ENCODE measurements at places on chromosomes 1 and 21. TPM values are rescaled to one million over a fixed set of nuclear protein-coding genes. Genes with fewer than 3 reads are reported as not detected.

Gene TRIM67
- not detected for total RNA-seq

DNA sequence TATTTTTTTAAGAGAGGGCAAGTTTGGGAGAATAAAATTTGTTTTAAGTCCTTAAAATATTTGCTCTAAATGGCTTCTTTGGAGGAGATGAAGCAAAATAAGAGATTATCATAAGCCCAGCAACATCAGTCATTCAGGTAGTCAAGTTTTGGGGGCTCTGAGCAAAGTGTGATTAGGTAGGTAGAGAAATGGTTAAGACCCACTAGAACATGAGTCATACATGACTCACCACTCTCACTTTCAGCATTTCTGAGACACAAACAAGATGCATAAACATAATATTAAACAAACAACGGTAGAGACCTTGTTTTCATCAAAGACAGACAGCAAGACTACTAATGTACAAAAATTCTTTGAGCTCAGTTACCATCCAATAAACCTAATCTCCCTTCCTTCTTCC lies 272.2 kb downstream of the LMO4 start:
- H3K27me3 ChIP-seq = peaks cover 10% of the 10 kb centered on the region
- no peak overlapping the region for H3K27ac ChIP-seq
- no peaks in the 10 kb centered on the region for H3K36me3 ChIP-seq
- H3K4me3 ChIP-seq = no peak overlapping the region
- no peaks in the 10 kb centered on the region for H3K4me1 ChIP-seq
- DNase-seq = no peak

- H3K4me1 ChIP-seq = peaks cover 2% of the 10 kb centered on the region
- no peak overlapping the region for H3K4me3 ChIP-seq
- no peaks in the 10 kb centered on the region for H3K27me3 ChIP-seq
- no peak overlapping the region for H3K27ac ChIP-seq
- no peaks in the 10 kb centered on the region for H3K36me3 ChIP-seq
Observed at GRCh38 chr1:30475201-30475600, 248.2 kb downstream of the MATN1 start.

- H3K27ac ChIP-seq = no peak overlapping the region
- peaks cover 11% of the 10 kb centered on the region for H3K27me3 ChIP-seq
- no peaks in the 10 kb centered on the region for H3K36me3 ChIP-seq
- H3K4me3 ChIP-seq = no peak overlapping the region
Observed at GRCh38 chr1:35656863-35657232, 15.5 kb upstream of the PSMB2 start.

DNA sequence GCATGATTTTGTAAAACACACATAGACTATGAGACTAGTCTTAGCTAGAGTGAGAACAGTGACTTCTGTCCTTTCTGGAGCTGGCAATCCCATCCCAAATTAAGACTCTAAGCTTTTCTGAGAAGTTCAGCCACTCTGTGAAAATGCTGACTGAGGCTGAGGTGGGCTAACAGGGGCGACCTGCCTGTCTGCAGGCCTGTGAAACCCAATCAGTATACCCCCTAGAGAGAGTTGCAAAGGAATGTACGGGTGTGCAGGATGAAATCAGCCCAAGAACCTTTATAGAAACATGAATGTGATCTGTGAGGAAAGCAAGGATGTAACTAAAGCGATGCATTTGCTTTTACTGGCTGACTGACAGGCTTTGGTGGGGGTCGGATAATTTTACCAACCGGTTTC lies 16.0 kb upstream of the TBX15 start:
- peaks cover 13% of the 10 kb centered on the region for H3K4me1 ChIP-seq
- H3K27ac ChIP-seq = no peak overlapping the region
- H3K36me3 ChIP-seq = peaks cover 7% of the 10 kb centered on the region
- no peak overlapping the region for H3K4me3 ChIP-seq

DNA sequence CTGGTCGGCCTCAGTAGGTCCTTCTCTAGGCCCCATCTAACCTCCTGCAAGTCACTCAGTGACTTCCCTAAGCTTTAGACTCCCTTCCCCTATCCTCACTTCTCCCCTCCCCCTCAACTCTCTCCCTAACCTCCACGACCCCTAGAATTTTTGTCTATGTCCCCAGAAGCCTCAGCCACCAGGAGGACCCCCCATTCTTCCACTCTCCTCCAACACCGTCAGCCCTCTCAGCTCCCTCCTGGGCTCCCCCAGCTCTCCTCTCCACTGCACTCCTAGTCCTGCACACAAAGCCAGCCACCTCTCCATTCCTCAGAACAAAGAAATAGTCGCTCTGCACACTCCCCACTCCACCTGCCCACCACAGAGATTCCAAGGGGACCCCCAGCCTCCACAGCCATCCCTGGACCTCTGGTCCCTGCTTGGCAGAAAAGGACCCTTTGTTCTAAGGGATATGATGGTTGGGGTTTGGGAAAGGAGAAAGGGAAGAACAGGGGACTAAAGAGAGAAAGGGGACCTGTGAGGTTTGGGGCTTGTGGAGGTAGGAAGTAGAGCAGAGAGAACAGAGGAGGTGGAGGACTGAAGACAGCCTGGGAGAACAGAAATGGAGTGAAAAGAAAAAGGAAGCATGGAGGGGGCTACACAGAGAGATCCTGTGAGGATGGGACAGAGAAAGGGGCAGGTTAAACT lies 2.8 kb downstream of the ARHGEF2 start:
- H3K4me3 ChIP-seq = peak overlapping the region; percentile 98
- H3K27ac ChIP-seq = peak overlapping the region; percentile 92
- H3K4me1 ChIP-seq = peaks cover 65% of the 10 kb centered on the region
- peaks cover 26% of the 10 kb centered on the region for H3K36me3 ChIP-seq
- H3K27me3 ChIP-seq = no peaks in the 10 kb centered on the region
- DNase-seq = no peak

- no peak overlapping the region for H3K4me3 ChIP-seq
- H3K27ac ChIP-seq = no peak overlapping the region
- no peaks in the 10 kb centered on the region for H3K36me3 ChIP-seq
- H3K4me1 ChIP-seq = peaks cover 5% of the 10 kb centered on the region
- no peak for DNase-seq
Observed at GRCh38 chr1:97091263-97091662, 369.7 kb downstream of the PTBP2 start.

Gene CDC14A
- total RNA-seq = 34.2 TPM

DNA sequence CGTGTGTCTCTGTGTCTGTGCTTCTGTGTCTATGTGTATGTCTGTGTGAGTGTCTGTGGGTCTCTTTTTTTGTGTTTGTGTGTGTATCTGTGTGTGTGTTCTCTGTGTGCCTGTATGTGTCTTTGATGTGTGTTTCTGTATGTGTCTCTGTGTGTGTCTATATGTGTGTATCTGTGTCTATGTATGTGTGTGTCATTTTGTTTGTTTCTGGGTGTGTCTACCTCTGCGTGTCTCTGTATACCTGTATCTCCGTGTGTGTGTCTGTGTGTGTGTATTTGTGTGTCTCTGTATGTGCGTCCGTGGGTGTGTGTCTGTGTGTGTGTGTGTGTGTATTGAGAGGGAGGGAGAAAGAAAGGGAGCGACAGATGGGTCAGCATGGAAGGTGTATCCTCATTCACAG lies 106.3 kb upstream of the TRABD2B start:
- H3K36me3 ChIP-seq = no peaks in the 10 kb centered on the region
- H3K27ac ChIP-seq = no peak overlapping the region
- H3K27me3 ChIP-seq = no peaks in the 10 kb centered on the region
- H3K4me1 ChIP-seq = peaks cover 3% of the 10 kb centered on the region

Gene OR10Z1
- total RNA-seq = not detected

Gene ADORA1
- total RNA-seq = not detected

- H3K27ac ChIP-seq = no peak overlapping the region
- DNase-seq = no peak
- no peak overlapping the region for H3K4me3 ChIP-seq
Observed at GRCh38 chr1:69086148-69086547, 481.6 kb upstream of the LRRC7 start.

Gene SH2D1B
- not detected for total RNA-seq

Gene IKBKE
- total RNA-seq = 72.7 TPM

Gene NHLH1
- total RNA-seq = 0.35 TPM

DNA sequence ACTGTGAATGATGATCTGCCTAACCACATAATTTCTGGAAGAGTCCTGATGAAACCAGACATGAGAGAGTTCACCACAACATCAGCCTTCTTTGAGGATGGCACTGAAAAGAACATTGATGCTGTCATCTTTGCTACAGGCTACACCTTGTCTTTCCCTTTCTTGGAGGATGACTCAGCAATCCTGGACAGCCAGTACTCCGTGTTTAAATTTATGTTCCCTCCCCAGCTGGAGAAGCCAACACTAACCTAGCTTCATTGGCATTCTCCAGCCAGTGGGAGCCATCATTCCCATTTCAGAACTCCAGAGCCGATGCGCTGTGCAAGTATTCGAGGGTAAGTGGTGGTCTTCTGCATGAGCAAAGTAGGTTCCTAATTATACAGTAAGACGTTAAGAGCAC lies 164.1 kb upstream of the POGK start:
- H3K4me3 ChIP-seq = no peak overlapping the region
- peaks cover 7% of the 10 kb centered on the region for H3K4me1 ChIP-seq
- H3K27ac ChIP-seq = no peak overlapping the region
- H3K27me3 ChIP-seq = peaks cover 2% of the 10 kb centered on the region

Gene TMCC2
- total RNA-seq = 2.6 TPM

GRCh38 chr1:163275222-163275621 lies 46.5 kb upstream of the NUF2 start:
- no peaks in the 10 kb centered on the region for H3K27me3 ChIP-seq
- H3K4me1 ChIP-seq = no peaks in the 10 kb centered on the region
- H3K27ac ChIP-seq = no peak overlapping the region
- peaks cover 32% of the 10 kb centered on the region for H3K36me3 ChIP-seq

DNA sequence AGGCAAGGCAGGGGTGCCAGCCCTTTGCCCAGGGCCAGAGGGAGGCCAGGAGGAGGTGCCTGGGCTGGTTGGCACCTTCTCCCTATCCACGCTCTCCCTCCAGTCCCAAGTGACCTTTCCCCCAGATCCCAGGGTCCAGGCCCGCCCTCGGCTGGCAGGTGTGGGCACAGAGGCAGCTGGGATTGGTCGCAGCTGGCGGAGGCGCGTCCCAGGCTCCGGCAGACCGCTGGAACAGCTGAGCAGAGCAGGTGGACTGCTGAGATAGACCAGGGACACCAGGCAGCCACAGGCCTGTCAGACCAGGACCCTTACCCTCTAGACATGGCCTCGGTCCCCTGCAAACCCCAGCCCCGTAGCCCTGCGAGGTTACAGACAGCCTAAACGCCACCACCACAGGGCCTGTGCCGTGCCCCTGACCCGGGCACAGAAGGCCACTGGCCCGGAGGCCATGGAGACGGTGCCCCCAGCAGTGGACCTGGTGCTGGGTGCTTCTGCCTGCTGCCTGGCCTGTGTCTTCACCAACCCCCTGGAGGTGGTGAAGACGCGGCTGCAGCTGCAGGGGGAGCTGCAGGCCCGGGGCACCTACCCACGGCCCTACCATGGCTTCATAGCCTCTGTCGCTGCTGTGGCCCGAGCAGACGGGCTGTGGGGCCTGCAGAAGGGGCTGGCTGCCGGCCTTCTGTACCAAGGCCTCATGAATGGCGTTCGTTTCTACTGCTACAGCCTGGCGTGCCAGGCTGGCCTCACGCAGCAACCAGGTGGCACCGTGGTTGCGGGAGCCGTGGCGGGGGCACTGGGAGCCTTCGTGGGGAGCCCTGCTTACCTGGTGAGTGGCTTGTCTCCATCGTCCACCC lies at the start of gene SLC25A34:
SLC25A34 (plus strand) TSS at position 221 of the 854 bp plus-strand sequence; CDS start at position 449, 228 bp downstream.
- no peak within 1 kb of the TSS for H3K4me3 ChIP-seq
- H3K36me3 ChIP-seq = no peaks in the 10 kb centered on the region
- no peak within 1 kb of the TSS for H3K27ac ChIP-seq

Gene HMGCS2
- total RNA-seq = not detected

GRCh38 chr1:53574621-53575020 lies 115.4 kb downstream of the DMRTB1 start:
- H3K4me1 ChIP-seq = peaks cover 4% of the 10 kb centered on the region
- H3K27me3 ChIP-seq = peaks cover 3% of the 10 kb centered on the region
- no peak for DNase-seq
- H3K4me3 ChIP-seq = no peak overlapping the region
- no peaks in the 10 kb centered on the region for H3K36me3 ChIP-seq

GRCh38 chr1:41875487-41875886 lies 43.2 kb downstream of the HIVEP3 start:
- H3K36me3 ChIP-seq = no peaks in the 10 kb centered on the region
- DNase-seq = no peak
- H3K27ac ChIP-seq = no peak overlapping the region
- H3K27me3 ChIP-seq = no peaks in the 10 kb centered on the region

Gene FAM72D
- 22.7 TPM for total RNA-seq

DNA sequence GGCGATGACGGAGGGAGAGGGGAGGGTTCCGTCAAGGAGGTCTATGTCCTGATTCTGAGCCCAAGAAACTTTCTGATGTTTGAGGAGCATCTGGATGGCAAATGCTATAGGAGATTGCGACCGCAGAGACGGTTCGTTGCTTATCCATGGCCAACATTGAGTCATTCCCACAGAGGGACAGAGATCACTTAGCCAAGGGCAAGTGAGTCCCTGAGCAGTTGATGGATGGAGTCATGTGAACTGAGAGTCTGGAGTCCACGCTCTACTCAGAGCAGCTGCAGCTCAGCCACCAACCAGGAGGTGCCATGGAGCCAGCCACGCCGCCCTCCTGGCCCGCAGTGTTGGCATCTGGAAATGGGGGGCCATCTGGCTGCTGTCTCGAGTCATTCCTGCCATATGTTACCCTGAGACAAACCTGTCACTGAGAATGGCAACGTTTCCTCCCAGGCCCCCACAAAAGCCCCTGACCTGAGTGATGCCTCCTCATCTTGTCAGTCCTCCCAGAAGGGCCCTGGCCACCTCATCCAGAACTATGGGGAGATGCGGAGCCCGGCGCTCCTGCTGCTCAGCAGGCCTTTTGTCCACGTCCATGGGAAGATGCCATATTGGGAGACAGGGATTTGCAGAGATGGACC lies 58.6 kb downstream of the ATP5PO start:
- H3K36me3 ChIP-seq = no peaks in the 10 kb centered on the region
- no peak overlapping the region for H3K27ac ChIP-seq
- peaks cover 6% of the 10 kb centered on the region for H3K27me3 ChIP-seq
- no peak overlapping the region for H3K4me3 ChIP-seq

GRCh38 chr1:22454476-22455056 lies 2.9 kb downstream of the ZBTB40 start:
- H3K27me3 ChIP-seq = no peaks in the 10 kb centered on the region
- H3K27ac ChIP-seq = no peak overlapping the region
- peaks cover 6% of the 10 kb centered on the region for H3K36me3 ChIP-seq
- no peak for DNase-seq
- no peak overlapping the region for H3K4me3 ChIP-seq

DNA sequence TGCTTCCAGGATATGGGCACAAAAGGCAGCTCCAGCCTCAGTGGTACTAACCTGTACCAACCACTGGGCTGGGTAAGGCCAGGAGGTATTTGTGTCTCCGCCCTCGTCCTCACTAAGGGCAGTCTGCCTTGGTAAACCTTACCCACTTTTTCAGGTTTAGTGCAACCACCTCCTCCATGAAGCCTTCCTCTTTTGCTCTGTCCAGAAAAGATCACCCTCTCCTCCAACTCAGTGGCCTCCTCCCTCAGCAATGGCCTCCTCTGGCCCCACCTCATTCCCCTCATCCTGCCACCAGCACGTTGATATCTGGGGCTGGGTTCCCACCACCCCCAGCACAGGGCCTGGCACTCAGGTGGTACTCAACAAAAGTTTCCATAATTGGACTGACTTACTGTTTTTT lies 161.5 kb downstream of the GRIK3 start:
- H3K27ac ChIP-seq = no peak overlapping the region
- no peak for DNase-seq
- H3K27me3 ChIP-seq = no peaks in the 10 kb centered on the region
- H3K36me3 ChIP-seq = no peaks in the 10 kb centered on the region

Gene BTBD8
- 1.7 TPM for total RNA-seq

Gene GUCA2B
- not detected for total RNA-seq

Gene OPTC
- total RNA-seq = not detected

GRCh38 chr1:12339811-12340543 lies 110.1 kb downstream of the VPS13D start:
- peaks cover 21% of the 10 kb centered on the region for H3K36me3 ChIP-seq
- H3K4me1 ChIP-seq = peaks cover 31% of the 10 kb centered on the region
- DNase-seq = no peak
- H3K4me3 ChIP-seq = no peak overlapping the region
- no peak overlapping the region for H3K27ac ChIP-seq

Gene C8A
- not detected for total RNA-seq

All from activated CD8-positive, alpha-beta memory T cell treated with anti-CD3 and anti-CD28 coated beads, Interleukin-2, amount 10 ng/mL, durations not matched to agents 7 days and 5 days (primary cell).